ENCODE measurements at places on chromosomes 11 and 22. TPM values are rescaled to one million over a fixed set of nuclear protein-coding genes. Genes with fewer than 3 reads are reported as not detected.

DNA sequence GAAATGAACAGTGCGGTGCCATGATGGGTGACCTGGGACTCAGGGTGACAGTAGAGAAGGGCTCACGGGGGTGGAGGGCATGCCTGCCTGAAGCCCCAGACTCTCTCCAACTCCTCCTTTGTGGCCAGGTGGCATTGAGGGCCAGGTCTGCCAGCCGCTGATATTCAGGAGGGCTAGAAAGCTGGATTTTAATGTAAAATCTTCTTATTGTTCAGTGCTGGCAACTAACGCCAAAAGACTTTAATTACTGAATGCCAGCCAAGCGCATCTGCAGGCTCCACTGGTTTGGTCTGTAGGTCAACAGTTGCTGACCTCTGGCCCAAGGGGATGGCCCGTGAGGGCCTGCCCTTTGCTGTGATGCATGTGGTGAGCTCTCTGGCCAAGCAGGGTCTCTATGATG lies 10.3 kb downstream of the MRGPRG start:
- no peak overlapping the region for H3K4me3 ChIP-seq
- H3K36me3 ChIP-seq: no peaks in the 10 kb centered on the region
- H3K27me3 ChIP-seq: peaks cover 7% of the 10 kb centered on the region

GRCh38 chr22:43053176-43053575 lies 36.0 kb downstream of the TTLL1 start:
- H3K27ac ChIP-seq: no peak overlapping the region
- H3K4me1 ChIP-seq: no peaks in the 10 kb centered on the region
- H3K27me3 ChIP-seq: no peaks in the 10 kb centered on the region
- no peak for DNase-seq
- H3K4me3 ChIP-seq: no peak overlapping the region
- H3K36me3 ChIP-seq: peaks cover 2% of the 10 kb centered on the region

- peaks cover 35% of the 10 kb centered on the region for H3K27me3 ChIP-seq
- H3K36me3 ChIP-seq: no peaks in the 10 kb centered on the region
- peaks cover 3% of the 10 kb centered on the region for H3K4me1 ChIP-seq
- DNase-seq: no peak
Observed at GRCh38 chr22:22953791-22954190, 66.2 kb downstream of the IGLL5 start.

DNA sequence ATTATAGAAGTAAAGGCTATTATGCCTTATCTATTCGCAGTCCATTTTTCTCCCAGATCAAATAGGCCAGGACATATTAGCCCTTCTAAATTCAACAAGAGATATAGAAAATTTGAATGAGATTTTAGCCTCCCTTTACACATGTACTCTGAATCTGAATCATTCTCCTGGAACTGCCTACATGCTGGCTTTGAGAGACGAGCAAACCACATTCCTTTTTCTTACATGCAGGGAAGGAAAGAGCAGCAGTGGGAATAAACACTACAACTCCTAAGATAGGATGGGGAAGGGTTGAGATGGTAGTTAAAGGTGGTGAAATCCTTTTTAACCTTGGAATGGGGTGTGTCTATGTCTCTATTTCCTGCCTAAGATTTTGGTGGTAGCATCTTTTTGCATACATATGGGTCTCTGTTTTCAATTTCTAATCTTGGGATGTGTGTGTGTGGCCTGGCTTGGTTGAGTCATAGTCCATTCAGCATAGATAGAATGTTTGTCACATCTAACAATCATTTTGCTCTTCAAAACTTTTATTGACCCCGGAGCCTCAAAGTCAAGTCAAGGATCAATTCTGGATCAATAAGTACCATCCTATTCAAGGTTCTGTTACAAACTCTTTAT lies 11.1 kb upstream of the OOSP2 start:
- H3K36me3 ChIP-seq: no peaks in the 10 kb centered on the region
- H3K4me1 ChIP-seq: no peaks in the 10 kb centered on the region
- no peak overlapping the region for H3K4me3 ChIP-seq
- H3K27me3 ChIP-seq: peaks cover 6% of the 10 kb centered on the region
- no peak overlapping the region for H3K27ac ChIP-seq

- H3K27me3 ChIP-seq: no peaks in the 10 kb centered on the region
- H3K27ac ChIP-seq: no peak overlapping the region
- H3K36me3 ChIP-seq: no peaks in the 10 kb centered on the region
- no peak for DNase-seq
Observed at GRCh38 chr11:2362414-2362813, 14.7 kb upstream of the CD81 start.

DNA sequence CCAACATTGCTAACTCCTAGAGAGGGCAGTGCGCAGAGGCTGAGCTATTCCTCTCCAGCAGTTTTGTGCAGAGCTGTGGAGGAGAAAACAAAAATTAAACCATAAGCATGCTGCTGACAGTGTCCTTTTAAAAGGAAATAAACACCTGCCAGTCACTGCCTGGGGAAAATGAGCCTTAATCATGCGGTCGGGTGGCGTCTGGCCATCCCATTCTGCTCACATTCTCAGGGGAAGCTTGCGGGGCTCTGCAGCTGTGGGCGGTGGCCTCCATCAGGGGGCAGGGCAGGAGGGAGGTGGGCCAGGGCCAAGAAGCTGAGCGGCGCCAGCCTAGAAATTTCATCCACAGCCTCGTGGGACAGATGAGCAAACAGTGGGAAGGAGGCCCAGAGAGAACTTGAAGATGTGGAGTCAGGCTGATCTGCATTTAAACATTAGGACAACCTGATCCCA lies 71.0 kb upstream of the TP53I11 start:
- no peak overlapping the region for H3K27ac ChIP-seq
- H3K27me3 ChIP-seq: peaks cover 5% of the 10 kb centered on the region
- DNase-seq: no peak
- peaks cover 10% of the 10 kb centered on the region for H3K4me1 ChIP-seq

- peaks cover 54% of the 10 kb centered on the region for H3K4me1 ChIP-seq
- H3K27me3 ChIP-seq: no peaks in the 10 kb centered on the region
- peak overlapping the region; percentile 62 for H3K4me3 ChIP-seq
- peak overlapping the region; percentile 86 for H3K27ac ChIP-seq
Observed at GRCh38 chr11:111378185-111378860, 752 bp downstream of the POU2AF1 start.

GRCh38 chr11:86782742-86783141 lies 17.6 kb upstream of the PRSS23 start:
- peaks cover 15% of the 10 kb centered on the region for H3K27me3 ChIP-seq
- no peak overlapping the region for H3K27ac ChIP-seq
- H3K4me3 ChIP-seq: no peak overlapping the region
- no peak for DNase-seq
- no peaks in the 10 kb centered on the region for H3K36me3 ChIP-seq

- H3K4me1 ChIP-seq: peaks cover 40% of the 10 kb centered on the region
- no peak for DNase-seq
- no peaks in the 10 kb centered on the region for H3K27me3 ChIP-seq
- no peak overlapping the region for H3K27ac ChIP-seq
Observed at GRCh38 chr22:39662686-39663052, 92.1 kb downstream of the CACNA1I start.

DNA sequence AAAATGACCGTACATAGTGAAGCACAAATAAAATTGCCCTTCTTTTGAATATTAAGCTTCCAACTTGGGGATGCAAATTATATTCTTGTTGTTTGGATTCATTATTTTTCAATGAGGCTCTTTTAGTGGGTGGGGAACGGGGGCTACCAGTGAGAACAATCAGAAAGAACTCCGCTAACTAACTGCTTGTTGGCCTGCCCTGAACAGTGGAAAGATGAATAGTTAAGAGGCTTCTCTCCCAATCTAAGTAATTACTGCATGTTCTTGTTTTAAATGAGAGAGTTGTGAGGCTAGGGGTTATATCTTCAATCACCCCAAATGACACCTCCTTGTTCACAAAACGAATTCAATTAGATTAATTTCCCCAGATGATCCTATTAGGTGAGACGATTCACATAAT lies 322.0 kb downstream of the FAT3 start:
- no peak overlapping the region for H3K27ac ChIP-seq
- H3K36me3 ChIP-seq: no peaks in the 10 kb centered on the region
- no peak overlapping the region for H3K4me3 ChIP-seq
- H3K27me3 ChIP-seq: peaks cover 3% of the 10 kb centered on the region
- no peak for DNase-seq

- no peaks in the 10 kb centered on the region for H3K27me3 ChIP-seq
- no peak overlapping the region for H3K27ac ChIP-seq
- no peak overlapping the region for H3K4me3 ChIP-seq
- no peak for DNase-seq
- no peaks in the 10 kb centered on the region for H3K36me3 ChIP-seq
Observed at GRCh38 chr11:10181811-10182210, 112.2 kb downstream of the SBF2 start.

DNA sequence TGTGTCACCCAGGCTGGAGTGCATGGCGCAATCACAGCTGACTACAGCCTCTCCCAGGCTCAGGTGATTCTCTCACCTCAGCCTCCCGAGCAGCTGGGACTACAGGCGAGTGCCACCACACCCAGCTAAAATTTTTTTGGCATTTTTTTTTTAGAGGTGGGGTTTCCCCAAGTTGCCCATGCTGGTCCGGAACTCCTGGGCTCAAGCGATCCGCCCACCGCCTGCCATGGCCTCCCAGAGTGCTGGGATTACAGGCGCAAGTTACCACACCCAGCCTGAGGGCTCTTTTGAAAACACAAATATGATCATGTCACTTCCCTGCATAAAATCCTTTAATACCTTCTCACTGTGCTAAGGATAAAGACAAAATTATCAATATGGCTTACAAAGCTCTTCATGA lies 88.1 kb downstream of the MAML2 start:
- peaks cover 84% of the 10 kb centered on the region for H3K4me1 ChIP-seq
- H3K27me3 ChIP-seq: no peaks in the 10 kb centered on the region
- no peak for DNase-seq
- peaks cover 23% of the 10 kb centered on the region for H3K36me3 ChIP-seq

LRRC74B gene
- total RNA-seq: not detected

CCDC81 gene
- 0.90 TPM for total RNA-seq

C1QTNF4 gene
- not detected for total RNA-seq

SCO2 gene
- 5.6 TPM for total RNA-seq

DAGLA gene
- 0.12 TPM for total RNA-seq

Measured in activated CD4-positive, alpha-beta memory T cell treated with anti-CD3 and anti-CD28 coated beads for 36 hours (primary cell).